Activated T-helper 9 cell treated with anti-CD3 and anti-CD28 coated beads, Interleukin-2, amount 50 U/mL, for 16 hours (primary cell): ENCODE measurements at places on chromosomes 2 and 18.

- no peak for DNase-seq
Observed at GRCh38 chr2:11234309-11234708, 79.0 kb downstream of the SLC66A3 start.

DNA sequence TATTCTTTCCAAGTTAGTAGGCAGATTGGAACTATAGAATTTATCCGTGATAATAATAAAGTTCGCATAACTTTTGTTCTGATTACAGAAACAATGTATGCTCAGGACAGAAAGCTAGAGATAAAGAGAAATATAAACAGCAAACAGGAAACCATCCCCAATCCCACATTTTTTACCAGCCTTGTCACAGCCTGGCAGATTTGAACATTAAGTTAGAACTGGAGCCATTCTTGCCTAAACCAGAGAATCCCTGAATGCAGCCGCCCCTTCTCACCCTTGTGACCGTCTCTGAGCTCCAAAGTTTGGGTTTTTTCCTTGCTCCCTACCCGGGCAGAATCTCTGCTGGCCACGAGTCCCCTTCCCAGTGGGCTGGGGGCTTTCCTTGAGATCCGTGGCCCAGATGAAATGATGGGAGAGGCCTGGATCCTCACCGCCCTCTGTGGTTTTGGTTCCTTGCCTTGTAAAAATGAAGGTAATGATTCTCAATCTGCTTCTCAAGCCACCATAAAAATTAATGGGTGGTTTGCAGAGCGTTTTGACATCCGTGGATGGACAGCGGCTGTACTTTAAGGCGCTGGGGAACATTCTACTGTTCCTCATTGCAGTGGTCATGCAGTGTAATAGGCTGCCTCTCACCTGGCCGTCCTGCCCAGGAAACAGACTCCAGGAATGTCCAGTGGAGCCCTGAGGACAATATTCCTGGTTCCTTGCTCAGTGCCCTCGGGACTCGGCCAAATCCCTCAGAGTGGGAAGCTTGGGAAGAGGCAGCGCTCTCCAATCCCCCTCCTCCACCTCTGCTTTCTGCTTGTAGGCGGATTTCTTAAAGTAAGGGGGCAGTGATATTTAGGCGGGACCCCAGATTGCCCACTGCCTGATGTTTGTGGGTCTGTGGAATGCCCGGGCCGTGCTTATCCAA, 1.6 kb downstream of the SH3BP4 start:
- DNase-seq, result no peak

DNA sequence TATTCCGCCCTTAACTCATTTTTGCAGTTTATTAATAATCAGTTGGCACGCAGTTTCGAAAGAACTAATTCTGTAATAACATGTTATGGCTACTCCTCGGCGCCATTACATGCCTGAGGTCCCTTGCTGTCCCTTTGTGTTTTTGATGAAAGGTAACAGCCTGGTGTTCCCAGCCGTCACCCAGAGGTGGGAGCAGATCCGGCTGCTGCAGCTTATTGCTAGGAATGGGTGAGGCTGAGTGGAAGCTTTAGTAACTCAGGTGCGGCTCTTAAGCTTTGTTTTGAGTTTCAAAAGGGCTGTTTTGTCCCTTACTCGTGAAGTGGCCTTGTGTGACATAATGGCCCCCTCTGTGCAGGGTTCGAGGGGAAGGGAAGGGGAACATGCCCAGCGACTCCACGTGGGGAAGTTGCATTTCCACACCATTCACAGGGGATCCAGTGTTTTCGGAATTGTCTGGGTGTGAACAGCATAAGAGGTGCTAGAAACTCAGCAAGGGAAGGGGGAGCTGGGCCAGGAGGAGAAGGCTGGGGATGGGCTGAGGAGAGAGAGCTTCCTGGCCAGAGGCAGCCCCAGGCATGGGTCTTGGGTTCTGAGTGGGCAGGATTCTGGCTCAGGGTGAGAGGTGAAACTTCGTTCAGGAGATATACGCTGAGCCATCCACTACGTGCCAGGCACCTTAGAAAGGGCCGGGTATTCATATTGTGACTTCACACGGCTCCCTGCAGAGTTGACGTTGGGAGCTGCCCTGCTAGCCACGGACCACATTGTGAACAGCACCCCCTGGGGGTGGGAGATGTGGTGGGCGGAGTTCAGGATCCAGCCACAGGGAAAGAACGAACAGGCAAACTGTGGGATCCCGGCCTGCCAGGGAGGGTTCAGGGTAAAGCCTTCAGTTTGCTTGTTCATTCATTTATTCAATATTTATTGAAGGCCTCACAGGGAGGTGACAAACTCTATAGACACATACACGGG, 84.4 kb downstream of the TGOLN2 start:
- no peak for DNase-seq

- no peak for DNase-seq
Observed at GRCh38 chr2:129803032-129803431, 176.4 kb upstream of the RAB6C start.

- DNase-seq, result no peak
Observed at GRCh38 chr18:40754477-40754876, 1200.6 kb upstream of the PIK3C3 start.
